CD4-positive, alpha-beta T cell treated with Interleukin-1 beta for 1 hour (primary cell): ENCODE measurements at places on chromosomes 1 and 21.

DNA sequence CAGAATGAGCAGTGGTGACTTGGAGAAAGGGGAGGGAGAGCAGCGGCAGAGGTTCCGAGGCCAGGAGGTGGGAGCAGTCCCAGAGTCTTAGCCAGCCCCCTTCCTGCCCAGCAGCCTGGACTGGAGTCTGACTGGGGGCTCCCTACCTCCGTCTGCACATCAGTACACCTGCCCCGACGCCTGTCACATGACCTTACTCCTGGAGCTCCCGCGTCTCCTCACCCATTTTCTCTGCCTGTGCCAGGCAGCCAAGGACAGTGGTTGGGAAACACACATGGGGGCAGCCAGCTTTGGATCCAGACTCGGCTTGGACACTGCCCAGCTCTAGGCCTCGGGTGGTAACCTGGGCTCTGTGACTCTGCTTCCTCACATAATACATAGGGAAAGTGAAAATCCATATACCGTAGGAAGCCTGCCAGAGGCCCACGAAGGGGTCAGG is 16.9 kb downstream of the ACTRT2 start:
- no peak for DNase-seq

- DNase-seq, result peak; percentile 38
Observed at GRCh38 chr1:159197561-159198557, 6.8 kb upstream of the ACKR1 start.

DNA sequence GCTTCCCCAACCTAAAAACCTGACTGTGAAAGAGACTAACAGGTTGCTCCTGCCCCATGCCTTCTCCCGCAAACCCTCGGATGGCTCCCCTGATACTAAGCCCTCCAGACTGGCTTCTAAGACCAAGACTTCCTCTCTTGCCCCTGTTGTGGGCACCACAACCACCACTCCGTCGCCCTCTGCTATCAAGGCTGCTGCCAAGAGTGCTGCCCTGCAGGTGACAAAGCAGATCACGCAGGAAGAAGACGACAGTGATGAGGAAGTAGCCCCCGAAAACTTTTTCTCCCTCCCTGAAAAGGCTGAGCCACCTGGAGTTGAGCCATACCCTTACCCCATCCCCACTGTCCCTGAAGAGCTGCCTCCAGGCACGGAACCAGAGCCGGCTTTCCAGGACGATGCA is 19.3 kb downstream of the PRCC start:
- DNase-seq, result no peak

GRCh38 chr21:33687634-33688033 is 45.3 kb downstream of the ITSN1 start:
- DNase-seq, result no peak

- no peak for DNase-seq
Observed at GRCh38 chr1:10530281-10530740, 55.6 kb downstream of the PEX14 start.

GRCh38 chr1:228969953-228970800 is 234.9 kb downstream of the RHOU start:
- no peak for DNase-seq

- DNase-seq, result no peak
Observed at GRCh38 chr1:52119301-52120079, 22.4 kb upstream of the ZFYVE9 start.

DNA sequence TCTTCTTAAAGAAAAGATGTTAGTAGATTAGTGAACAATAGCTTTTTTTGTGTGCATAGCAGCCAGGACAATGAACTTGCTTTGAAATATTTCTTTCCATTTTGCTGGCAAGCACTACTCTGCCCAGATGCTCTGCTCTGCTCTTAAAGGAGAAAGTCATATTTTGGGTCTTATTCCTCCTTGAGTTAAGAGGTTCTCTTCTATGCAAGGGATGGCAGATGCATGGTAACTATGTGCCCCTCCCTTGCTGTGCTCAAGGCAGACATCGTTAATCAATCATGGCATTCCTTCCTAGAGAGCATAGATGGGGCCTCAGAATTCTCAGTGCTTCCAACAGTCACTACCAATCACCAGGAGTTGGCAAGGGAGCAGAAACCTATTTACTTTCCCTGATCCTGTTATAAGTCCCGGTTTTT is 27.6 kb downstream of the NIPAL3 start:
- DNase-seq, result no peak

- DNase-seq, result no peak
Observed at GRCh38 chr21:29642551-29643245, 297.1 kb downstream of the GRIK1 start.

DNA sequence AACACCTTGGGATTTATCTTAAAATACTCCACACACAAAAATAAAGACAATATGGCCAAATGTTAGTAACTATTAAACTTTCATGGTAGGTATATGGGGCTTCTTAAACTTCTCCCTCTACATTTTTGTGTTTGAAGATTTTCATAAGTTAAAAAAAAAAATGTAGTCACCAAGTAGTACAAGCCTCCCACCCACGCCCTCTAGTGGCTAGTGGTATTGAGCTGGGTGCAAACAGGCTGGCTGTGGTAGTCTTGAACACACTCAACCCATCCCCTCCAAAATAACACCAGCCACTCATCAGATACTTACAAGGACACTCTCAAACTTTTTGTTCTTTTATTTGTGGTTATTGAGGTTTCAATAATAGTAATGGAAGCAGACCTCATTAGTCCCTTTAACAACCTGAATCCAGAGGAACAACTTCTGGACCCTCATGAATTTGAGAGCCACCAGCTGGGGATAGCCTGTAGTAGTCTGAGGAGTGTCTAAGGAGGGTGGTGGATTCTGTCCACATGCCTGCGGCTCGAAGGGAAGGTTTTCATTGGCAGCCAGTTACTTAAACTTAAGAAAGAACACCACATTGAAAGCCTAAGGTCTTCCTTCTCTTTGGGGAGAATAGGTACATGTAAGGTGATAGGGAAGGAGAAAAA is 15.6 kb downstream of the RD3 start:
- DNase-seq, result peak; percentile 80

GRCh38 chr1:231610388-231610787 is 16.2 kb upstream of the DISC1 start:
- DNase-seq, result no peak

DNA sequence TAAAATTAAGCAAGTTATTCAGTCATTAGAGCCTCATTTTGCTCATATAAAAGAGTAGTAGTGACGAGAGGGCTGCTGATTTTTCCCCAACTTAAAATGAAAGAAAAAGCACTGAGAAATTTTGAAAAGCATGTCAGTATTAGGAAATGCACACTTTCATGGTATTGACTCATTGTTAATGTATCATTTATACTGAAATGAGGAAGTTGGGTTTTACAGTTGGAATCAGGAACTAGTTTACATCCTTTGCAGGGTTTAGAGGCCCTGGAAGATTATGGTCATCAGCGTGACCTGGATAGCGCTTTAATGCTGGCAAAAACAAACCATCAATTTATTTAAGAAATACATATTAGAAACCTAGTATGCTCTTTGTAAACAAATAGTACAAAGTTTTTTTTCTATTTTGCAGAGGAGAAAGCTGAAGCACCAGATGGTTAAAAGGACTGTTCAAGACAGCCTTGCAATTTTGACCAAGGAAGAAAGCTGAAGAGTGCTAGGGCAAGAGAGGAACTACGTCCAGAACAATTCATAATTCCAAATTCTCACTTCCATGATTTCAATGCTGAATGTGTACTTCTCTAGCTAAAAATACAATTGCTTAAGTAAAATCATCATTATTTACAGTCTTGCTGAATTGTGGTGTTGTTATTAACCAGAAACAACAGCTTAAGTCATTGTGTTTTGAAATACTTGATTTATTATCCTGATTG is 94.8 kb upstream of the SGIP1 start:
- no peak for DNase-seq

DNA sequence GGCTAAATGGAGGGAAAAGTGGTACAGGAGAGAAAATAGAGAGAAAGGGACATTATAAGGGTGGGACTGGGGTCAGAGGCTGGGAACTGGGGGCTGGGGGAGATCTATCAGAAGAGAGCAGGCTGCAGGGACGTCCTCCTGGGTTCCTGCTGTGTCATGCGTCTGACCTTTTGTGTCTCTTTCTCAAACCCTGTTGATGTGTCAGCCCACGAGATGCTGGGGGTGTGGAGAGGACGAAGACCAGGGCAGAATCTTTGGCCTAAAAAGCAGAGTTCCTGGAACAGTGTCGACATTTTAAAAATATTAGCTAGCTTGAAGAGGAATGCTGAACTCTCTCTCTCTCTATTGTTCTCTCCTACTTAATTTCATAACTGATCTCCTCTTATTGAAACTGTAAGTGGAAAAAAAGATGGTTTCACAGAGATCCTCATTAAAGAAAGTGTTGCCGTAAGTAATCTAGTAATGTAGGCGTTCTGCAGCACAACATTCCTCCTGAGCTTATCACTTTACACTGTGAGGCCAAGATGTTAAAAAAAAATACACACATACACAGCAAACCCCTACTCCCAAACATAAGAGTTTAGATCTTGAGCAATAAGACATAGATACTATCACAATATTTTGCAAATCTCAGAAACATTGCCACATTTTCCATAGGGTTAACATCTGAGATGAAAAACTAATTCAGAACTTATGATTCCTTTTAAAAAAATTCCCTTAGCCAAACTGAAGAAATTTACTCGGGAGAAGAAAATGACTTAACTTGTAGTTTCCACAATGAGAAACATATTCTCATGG is 52.6 kb downstream of the RUNX1 start:
- no peak for DNase-seq

- no peak for DNase-seq
Observed at GRCh38 chr1:99003581-99004253, 944 bp downstream of the PLPPR5 start.

DNA sequence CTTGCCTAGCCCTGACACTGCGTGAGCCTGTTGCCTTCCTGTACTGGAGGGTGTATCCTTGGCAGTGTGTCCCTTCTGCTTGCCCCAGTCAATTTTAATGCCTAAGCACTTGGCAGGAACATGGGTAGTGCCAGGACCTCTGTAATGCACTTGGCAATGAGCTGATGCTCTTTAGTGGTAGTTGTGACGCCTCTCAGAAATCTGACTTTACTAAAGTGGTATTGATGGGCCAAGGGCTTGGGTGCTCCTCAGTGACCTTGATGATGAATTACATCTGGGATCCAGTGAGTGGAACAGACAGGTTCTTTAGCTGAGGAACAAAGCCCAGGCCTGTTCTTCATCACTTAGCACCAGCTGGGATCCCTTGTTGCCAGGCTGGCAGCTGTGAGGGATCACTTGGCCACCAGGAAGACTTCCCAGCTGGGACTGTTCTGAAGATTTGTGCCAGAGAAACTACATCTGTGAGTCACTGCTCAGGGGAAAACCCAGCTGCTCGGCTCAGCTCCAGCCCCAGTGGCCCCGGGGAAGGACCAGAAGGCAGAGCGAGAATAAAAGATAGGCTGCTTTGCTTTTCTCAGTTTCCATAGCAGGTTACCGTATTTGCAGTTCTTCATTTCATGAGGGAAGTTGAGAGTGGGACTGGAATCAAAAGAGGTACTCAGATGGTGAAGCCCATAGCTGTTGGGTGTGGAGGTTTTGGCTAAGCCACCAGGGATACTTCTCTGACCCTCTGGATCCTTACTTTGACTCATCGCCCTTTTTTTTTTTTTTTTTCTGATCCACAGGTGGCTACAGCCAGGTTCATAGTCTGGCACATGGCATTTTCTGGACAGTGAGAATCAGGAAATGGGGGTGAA is 28.5 kb upstream of the KCNA2 start:
- peak; percentile 75 for DNase-seq

GRCh38 chr21:40852563-40852962 is 5.6 kb upstream of the DSCAM start:
- no peak for DNase-seq

DNA sequence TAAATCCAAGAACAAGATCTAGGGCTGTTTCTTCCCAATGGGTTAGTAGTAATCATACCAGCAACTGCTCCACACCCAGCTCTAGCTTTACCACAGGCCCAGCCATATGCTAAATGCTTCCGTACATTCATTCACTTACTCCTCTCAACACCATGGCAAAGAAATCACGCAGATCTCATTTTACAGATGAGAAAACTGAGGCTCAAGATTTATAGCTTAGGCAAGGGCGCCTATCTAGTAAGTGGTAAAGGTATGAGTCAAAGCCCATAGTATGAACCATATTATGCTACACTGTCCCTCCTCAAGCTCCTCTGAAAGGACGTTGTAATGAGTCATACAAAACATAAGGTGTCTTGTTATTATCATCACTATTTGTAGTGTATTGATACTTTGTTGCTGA is 82.2 kb downstream of the NIBAN1 start:
- no peak for DNase-seq

DNA sequence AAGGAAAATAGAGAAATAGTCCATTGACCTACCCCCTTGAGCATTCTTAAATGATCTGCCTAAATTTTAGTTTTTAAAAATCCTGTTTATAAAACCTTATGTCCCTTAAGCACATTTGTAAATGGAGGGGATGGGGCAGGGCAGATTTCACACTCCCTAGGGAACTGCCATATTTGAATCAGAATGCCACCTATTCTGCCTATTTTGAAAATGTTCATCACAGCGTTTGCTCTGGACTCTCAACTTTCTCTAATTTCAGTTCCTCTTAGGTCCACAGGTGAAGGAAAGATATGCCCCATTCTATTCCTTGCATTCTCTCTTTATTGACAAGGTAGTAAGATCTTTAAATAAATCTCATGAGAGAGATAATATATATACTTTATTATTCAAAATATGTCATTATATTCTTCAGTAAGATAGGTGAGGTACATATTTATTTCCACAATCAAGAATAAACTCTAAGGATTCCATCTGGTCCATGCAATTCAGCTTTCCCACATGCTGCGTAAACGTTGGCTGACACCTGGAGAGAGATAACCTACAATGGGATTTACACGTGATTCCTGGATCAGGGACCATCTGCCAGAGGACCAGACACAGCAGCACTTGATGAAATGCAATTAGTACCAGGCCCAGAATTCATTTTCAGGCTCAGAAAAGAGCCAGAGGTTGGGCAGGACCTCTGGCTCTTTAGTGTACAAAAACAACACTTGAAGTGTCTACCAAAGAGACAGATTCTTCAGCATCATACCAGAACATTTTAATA is 1.2 kb upstream of the LPGAT1 start:
- no peak for DNase-seq

DNA sequence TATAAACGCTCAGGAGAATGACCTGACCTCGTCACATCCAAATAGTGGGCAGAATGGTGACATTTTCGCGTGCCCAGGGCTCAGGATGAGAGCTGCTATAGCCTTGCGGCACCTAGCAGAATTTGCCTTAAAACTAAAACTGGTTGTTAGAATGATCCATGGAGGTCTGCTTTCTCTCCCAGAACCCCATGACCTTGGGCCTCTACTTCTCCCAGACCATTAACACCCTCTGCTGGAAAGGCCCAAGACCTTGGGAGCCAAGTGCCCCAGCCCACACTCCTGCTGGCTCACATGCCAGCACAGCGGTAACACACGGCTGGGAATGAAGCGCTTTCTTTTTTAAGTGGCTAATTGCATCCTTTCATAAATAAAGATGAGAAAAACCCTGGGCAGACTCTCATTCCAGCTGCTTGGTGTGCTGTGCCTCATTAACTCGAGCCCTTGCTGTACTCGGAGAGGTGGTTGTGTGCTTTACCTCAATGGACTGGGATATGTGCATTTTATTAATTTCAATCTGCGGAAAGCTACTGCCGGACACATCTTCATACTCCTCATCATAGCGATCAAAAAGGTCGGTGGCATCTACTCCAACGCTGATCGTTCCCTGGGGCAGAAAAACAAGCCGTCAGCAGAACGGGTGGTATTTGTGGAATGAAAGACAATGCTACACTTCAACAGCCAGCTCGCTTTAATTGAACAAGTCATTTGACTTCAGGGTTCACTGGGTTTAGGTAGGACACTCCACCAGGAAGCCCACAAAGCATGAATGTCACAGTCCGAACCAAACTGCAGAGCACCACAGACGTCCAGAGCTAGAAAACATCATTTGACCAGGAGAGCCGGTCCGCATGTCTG is 29.0 kb downstream of the THAP3 start:
- DNase-seq, result no peak
